GM23338 (cell line): ENCODE measurements at places on chromosomes 3 and 15.
A peak's percentile ranks its signal among the peaks of the same experiment; 100 is the strongest.

DNA sequence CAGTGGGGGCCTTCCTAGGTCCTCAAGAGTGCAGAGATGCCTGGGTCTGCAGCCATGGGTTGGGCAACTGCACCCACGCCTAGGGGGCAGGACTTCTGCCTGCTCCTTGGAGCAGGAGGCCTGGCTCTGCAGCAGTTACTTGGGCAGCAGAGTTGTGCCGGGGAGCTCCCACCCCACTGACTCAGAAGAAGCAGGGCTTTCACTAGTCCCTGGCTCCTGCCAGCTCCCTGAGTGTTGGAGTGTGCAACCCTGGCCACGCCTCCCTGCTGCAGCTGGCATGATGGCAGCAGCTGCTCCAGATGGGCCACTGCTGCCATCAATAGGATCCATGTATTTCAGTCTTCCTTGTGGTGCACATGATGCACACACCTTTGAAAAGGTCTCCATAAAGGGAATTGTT, 40.6 kb upstream of the KCNH8 start:
- DNase-seq: no peak

- DNase-seq: no peak
Measured at GRCh38 chr15:39313467-39313866, 267.4 kb upstream of the THBS1 start.

GRCh38 chr3:104642827-104643226, 723.9 kb upstream of the ALCAM start:
- no peak for DNase-seq

GRCh38 chr3:168883145-168883544, 780.4 kb downstream of the MECOM start:
- no peak for DNase-seq

DNA sequence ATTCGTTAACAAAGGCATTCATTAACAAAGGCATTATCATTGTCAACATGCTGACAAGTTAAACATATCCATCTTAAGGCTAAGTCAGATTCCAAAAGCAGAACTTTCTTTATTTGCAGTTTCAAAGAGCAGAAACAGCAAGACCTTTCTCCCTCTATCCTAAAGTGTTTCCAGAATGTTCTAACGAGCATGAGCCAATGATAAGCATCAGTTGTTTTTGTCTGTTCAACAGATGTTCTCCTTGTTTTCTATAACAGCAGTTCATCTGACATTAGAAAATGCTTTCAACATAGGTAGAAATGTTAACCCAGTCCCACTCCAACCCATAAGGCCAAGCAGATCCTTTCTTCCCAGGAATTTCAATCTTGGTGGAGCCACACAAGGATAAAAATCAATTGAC, 77.6 kb upstream of the POMGNT2 start:
- DNase-seq: no peak

GRCh38 chr3:63043631-63044030, 168.4 kb upstream of the CADPS start:
- no peak for DNase-seq

- no peak for DNase-seq
Measured at GRCh38 chr3:177553012-177553411, 355.7 kb upstream of the TBL1XR1 start.

GRCh38 chr3:19632099-19633074, 301.6 kb downstream of the EFHB start:
- peak; percentile 39 for DNase-seq

DNA sequence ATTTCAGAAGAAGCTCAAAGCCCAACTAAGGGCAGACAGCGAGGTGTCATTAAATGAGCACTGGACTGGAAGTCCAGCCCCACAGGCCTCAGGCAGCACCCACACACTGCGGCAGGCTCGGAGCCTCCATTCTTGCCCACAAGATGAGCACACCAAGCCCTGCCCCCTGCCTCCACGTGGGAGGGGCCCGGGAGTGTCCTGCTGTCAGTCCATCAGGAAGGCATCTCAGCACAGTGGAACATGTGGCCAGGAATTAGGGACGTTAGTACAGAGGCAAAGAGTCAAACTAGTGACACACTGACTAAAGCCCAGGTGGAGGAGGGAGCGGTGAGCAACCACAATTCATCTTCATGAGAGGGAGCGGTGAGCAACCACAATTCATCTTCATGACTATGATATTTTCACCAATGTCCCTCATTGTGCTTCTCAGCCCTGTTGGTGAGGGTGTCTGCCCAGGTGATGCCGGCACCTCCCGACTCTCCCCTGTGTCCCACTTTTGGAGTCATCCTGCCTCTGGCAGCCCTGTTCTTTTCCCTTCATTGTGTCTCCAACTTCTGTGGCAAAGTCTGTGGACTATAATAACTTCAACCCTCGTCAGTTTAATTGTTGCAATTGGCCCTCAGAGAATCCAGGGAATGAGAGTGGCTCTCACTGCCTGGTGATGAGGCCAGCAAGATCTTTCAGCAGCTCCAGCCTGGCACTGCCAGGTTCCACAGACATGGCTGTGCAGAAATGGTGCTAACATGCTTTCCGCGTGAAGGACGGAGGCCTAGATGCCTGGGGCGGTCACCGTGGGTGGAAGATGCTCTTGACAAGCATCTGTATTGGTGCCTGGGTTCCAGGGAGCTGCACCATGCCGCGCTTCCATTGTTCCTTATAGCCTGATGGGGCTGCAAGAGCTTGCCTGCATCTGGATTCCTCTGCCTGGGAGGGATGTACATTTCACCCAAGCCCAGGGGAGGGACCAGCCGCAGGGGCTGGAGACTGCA, 23.1 kb upstream of the SKOR1 start:
- no peak for DNase-seq

GRCh38 chr15:68373028-68373427, 58.9 kb downstream of the ITGA11 start:
- DNase-seq: no peak

DNA sequence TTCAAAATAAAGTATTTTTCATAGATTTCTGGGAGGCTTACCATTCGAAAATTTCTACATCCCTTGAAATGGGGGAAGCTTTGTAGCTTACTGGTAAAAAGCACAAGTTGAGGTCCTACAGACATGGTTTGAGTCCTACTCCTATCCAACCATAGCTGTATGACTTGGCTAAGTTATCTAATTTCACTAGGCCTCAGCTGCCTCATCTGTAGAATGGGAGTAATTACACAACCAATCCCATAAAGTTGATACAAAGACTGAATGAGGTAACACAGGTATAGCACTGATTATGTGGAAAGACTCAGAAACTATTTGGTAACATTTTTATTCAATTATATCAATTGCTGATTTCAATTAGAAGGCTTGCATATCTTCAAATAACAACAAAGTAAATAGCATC, 157.4 kb downstream of the PLD1 start:
- DNase-seq: no peak

DNA sequence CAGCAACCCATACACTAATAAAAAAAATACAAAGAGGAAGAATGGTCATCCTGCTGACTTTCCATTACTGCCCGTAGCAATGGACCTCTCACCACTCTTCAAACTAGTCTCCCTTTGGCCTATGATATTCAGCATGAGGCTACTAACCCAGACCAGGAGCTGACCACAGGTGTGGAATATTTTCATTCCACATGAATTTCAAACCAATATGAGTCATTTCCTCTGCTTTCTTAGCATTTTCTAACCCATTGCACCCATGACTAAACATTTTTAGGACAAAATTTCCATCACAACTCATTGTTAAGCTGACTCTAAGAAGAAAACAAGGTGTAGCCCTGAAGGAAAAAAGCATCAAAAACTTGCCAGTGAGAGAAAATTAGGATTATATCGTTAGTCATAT, 34.0 kb upstream of the ZPLD1 start:
- DNase-seq: no peak

GRCh38 chr3:87073496-87074145, 82.7 kb upstream of the VGLL3 start:
- no peak for DNase-seq

DNA sequence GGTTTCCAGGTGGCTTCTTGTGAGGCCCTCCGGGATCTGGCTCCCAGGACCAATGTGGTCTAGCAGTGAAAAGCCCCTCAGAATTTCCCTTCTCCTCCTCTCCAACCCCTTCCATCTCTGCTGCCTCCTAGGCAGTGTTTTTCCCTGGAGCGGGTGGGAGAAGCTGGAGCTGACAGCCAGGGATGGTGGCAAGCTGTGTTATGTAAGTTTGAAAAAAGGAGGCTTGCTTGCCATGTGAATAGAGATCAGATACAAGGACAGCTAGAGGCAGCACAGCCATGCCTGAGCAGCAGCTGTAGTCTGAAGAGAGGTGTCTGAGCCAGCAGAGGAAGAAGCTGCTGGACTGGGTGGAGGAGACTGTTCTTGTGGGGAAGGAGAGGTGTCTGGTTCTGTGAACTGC, 20.6 kb downstream of the SNAPC5 start:
- DNase-seq: no peak

DNA sequence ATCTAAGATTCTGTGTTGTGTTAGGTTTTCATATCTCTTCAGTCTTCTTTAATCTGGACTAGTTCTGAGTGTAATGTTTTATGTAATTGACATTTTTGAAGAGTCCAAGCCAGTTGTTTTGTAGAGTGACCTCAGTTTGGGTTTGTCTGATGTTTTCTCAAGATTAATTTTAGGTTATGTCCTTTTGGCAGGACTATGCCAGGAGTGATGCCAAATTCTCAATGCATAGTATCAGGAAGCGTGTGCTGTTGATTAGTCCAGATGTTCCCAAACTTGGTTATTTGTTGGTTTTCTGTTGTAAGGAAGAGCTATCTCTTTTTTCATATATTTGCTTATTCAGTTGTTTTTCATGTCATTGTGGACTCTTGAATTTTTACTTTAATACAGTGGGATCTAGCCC, 32.6 kb downstream of the NMD3 start:
- DNase-seq: no peak

DNA sequence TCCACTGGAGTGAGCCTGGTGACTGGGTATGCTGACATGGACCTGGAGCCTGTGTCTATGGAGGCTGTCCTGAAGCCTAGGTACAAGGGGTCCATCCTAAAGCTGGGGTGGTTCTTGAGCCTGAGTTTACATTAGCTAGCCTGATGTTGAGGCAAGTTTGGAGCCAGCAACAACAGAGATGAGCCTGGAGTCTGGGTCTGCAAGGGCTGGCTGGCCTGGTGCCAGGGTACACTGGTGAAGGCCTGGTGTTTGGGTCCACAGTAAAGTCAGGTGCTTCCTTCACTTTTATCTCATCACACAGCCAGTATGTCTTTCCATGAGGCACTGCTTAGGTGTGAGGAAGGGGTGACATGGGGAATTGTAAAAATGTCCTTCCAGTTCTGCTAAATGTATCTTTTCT, 49.5 kb downstream of the TP63 start:
- DNase-seq: no peak

GRCh38 chr3:90010341-90010740, 902.9 kb downstream of the EPHA3 start:
- peak; percentile 55 for DNase-seq

GRCh38 chr15:46080016-46080415, 445.2 kb downstream of the SQOR start:
- DNase-seq: peak; percentile 11

GRCh38 chr15:89421219-89421618, 75.2 kb downstream of the RHCG start:
- DNase-seq: peak; percentile 51

DNA sequence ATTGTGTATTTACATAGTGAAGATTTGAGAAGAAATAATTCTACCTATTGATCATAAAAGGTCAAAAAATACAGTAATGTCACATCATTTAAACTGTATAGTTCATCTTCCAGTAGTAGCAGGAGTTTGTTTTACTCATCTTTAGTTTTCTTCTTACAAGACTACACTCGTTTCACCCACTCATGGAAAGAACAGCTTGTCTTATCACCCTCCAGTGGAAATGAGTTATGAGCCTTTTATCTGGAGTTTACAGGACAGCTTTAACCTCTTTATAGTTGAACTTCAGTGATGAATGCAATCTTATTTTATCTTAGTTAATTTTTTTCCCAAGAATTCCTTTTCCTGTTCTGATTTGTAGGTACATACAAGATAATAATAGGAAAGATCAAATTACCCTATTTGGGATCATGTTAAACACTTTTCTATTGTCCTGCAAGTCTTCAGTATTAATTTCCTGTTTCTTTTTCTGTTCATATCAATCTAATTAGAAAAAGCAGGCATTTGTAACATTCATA, 36.8 kb downstream of the RBMS3 start:
- DNase-seq: no peak

- DNase-seq: peak; percentile 19
Measured at GRCh38 chr3:15989419-15989818, 185.1 kb upstream of the GALNT15 start.
